Stimulated activated CD4-positive, alpha-beta T cell treated with anti-CD3 and anti-CD28 coated beads, Interleukin-15, amount 100 ng/mL, for 48 hours (primary cell): ENCODE measurements at places on chromosomes 3 and 15.

DNA sequence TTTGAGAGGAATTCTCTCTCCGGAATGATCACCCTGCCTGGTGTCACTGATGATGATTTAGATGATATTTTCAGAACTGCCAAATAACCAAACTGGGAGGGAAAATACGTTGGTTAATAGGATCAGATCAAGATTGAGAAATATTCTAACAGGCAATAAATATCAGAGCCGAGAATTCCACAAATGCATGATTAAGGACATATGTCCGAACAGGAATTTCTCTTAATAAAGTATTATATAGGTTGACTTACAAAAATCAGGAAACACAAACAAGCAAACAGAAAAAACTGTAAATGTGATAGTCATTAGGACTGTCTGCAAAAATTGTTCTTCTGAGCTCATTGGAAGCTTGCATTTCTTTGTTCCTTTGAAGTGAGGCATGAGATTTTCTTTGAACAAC lies 75.1 kb upstream of the PHLDB2 start:
- DNase-seq, result no peak

DNA sequence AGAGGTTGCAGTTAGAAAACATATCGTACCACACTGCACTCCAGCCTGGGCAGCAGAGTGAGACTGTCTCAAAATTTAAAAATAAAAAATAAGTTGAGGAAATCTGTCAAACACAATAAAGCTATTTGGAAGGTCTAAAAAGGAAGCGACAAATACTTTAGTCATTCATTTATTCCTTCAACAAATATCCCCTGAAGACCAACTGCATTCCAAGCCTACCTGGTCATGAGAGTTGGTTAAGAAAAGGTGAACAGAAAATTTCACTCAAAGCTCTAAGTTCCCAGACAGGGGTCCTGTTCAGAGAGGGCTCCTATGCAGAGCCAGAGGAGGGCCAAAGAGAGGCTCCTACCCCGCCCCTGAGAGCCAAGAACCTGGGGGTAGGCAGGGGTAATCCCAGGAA lies 15.4 kb upstream of the PRKAR2A start:
- DNase-seq, result no peak

DNA sequence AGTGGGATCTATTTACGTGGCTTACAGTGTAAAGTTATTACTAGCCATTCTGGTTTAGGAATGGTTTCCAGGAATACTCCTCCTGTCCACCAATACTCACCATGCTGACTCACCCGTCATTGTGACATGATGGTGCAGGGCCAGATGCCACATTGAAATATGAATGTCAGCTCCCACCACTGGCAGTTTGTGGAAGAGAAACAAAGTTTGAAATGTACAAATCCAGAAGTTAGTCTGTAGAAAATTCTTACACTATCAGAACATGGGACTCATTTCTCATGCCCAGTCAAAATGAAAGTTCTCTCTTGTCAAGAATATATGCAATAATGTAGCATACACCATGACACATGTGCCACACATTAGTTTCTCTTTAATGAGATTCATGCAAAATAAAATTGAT lies 14.4 kb upstream of the TSPAN3 start:
- no peak for DNase-seq

DNA sequence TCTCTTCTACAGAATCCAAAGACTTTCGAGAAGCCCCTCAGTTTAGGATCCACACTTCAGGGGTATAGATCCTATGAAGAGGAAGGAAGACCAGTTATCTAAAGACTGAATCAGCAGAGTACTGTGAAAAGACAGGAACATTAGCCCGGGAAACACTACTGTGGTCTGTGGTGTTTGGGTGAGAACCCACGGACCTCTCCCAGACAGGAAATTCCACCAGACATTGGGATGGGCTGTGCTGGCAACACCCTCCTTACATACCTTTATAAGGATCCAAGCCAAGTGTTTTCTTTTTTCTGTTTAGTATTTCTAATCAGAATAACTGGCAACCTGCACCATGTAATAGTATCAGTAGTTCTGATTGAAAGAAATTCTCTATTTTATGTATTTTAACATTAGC lies 14.1 kb downstream of the TMEM207 start:
- no peak for DNase-seq

GRCh38 chr3:110620118-110620517 lies 451.5 kb upstream of the NECTIN3 start:
- no peak for DNase-seq

DNA sequence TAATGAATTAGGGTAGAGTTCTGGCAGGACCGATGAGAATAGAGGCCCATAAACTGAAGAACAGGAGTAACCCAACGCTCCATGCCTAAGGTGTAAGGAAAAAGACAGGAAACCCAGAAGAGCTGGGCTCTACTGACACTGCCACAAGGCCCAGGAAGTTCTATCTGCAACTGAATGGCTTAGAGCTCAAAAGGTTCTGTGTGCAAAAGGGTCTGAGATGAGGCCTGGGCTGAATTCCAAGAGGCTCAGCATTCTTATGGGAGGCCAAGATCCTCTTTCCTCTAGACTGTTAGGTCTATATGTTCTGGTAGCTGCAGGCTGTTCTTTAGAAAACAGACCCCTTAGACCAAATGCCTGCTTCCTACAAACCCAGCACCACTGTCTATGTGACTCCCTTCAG lies 30.5 kb upstream of the PRSS50 start:
- no peak for DNase-seq
